NCI-H2029 treated with DMSO at 0.1 percent for 48 hours (cell line): ENCODE measurements at places on chromosomes 12 and 14.

GRCh38 chr12:97778111-97778510, 315.5 kb downstream of the RMST start:
- DNase-seq, result no peak

GRCh38 chr12:77220586-77220985, 155.2 kb upstream of the E2F7 start:
- no peak for DNase-seq

DNA sequence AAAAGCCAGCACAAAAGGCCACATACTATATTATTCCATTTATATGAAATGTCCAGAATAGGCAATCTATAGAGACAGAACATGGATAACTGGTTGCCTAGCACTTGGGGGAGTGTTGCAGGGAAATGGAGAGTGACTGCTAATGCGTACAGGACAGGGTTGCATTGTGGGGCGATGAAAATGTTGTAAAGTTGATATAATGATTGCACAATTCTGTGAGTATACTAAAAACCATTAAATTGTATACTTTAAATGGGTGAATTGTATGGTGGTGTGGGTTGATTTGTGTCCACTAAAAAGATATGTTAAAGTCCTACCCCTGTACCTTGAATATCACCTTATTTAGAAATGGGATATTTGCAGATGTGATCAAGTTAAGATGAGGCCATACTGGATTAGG, 7.0 kb upstream of the CAPRIN2 start:
- DNase-seq, result no peak

DNA sequence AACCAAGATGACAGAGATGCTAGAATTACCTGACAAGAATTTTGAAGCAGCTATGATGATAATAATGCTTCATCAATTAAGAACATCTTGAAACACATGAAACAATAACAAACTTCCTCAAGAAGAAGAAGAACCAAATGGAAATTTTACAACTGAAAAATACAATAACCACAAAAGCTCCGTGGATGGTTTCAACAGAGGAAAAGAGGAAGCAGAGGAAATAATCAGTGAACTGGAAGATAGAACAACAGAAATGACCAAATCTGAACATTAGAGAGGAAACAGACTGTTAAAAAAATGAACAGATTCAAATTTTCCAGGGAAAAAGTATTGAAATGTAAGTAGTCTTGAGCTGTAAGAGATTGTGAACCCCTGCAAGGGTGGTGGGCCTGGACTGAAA, 62.8 kb upstream of the SLC35F4 start:
- no peak for DNase-seq

- no peak for DNase-seq
Observed at GRCh38 chr12:93314177-93314497, 63.6 kb upstream of the NUDT4 start.

DNA sequence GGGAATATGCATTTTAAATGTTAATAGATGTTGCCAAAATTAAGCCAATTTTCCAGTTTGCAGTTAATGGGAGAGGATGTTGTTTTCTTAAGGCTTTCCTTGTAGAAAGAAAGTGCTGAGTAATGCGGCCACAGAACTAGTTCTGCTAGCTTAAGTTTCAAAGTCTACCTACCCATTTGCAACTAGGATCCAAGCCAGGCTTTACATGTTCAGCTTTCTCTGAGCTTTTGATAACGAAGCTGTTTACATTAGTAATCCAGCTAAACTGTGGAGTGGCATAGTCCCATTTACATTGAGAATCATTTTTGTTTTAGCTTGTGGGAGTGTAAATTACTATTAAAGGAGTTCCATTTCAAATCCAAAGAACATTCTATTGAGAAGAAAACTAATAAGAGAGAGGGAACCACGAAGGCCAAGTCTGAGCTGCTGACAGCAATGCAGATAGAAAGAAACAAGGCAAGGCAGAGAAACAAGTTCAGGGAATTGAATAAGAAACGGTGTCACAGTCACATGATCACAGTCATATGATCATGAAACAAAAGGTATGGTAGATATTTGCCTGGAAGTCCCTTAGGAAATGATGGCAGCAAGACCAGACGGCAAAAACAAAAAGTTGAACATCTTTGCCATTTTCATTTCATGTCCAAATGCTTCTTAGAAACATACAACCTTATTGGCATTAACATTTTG, 274.9 kb downstream of the PAWR start:
- no peak for DNase-seq

DNA sequence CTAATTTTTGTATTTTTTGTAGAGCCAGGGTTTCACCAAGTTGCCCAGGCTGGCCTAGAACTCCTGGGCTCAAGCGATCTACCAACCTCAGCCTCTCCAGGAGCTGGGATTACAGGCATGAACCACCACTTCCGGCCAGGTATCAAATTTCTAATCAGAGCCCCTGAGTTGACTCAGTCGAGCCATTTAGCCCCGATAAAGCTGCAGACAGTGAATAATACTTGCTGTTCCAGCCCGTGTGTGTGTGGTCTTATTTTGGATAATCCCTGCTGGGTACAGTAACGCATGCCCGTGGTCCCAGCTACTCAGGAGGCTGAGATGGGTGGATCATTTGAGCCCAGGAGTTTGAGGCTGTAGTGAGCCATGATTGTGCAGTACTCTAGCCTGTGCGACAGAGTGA, 57.0 kb downstream of the TEAD4 start:
- DNase-seq, result no peak

DNA sequence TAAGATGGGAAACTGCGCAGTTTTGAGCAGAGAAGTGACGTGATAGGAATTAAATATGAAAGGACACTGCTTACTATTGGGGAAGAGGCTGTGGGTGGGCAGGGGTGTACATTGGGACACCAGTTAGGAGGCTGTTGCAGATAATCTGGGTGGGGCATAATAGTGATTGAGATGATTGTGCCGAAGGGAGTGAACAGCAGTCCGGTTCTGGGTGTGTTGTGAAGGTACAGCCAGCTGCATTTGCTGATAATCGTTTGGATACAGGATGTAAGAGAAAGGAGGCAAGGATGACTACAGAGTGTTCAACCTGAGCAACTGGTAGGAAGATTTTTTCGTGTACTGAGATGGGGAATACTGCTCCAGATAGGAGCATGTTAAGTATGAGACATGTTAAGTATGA, 205.2 kb upstream of the NEDD1 start:
- DNase-seq, result no peak
